ENCODE measurements at places on chromosomes 1 and 21.

DNA sequence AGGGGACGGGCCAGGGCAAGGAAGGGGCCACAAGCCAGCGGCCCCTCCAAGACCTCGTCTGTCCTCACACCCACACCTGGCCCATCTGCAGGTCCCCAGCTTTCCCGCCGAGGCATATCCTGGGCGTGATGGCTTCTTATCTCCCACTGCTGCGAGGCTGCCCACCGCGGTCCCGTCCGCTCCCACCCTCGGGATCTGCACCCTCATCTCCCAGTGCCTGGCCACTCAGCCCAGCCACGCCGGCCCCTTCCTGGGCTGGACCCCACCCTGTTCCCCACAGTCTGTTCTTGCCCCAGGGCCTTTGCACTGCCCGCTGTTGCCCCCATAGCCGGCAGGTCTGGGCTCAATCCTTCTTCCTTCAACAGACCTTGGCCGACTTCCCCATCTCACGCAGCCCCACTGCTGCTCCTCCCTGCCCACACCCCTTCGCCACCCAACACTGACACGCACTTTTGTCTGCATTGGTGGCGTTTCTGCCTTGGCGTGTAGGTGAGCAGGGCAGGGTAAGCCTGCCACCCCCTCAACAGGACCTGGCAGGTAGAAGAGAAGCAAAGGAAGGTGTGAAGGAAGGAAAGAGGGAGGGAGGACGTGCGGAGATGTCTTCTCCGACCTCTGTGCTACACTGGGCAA, 4.4 kb upstream of the TTC34 start:
- DNase-seq: no peak
- no peak overlapping the region for H3K4me3 ChIP-seq
- H3K4me1 ChIP-seq: peaks cover 6% of the 10 kb centered on the region
- H3K27me3 ChIP-seq: peaks cover 4% of the 10 kb centered on the region
- H3K27ac ChIP-seq: no peak overlapping the region

DNA sequence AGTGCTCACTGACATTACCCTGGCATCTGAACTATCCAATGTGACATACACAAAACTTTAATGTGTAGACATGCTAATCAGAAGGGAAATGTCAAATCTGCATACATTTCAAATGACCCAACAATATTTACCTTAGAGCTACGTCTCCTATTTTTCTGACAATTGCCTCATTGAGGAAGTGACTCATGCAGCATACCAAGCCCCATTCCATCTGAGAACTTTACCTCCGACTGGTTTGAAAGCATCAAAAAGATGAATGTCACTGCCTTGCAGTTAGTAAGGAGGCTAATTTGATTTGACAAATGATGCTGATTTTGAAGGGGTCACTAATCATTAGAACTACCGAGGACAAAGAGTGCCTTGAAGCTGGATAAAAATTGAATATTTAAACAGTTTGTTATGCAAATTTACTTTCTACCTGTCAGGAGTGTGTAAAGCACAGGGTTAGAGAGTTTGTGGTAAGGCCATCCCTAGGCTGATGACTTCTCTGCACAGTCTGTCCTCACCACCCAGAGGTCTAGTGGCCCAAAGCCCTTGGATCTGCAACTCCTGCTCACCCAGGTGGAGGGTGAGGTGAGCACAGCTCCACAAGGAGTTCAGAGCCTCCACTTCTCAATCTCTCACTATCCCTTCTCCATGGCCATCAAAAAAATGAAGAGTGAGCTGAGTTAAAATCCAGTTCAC, 500.3 kb upstream of the C1orf87 start:
- H3K4me1 ChIP-seq: no peaks in the 10 kb centered on the region
- H3K4me3 ChIP-seq: no peak overlapping the region
- H3K36me3 ChIP-seq: no peaks in the 10 kb centered on the region
- no peaks in the 10 kb centered on the region for H3K27me3 ChIP-seq
- no peak for DNase-seq
- H3K27ac ChIP-seq: no peak overlapping the region

GRCh38 chr1:226002667-226003501, 3.7 kb upstream of the SDE2 start:
- peak overlapping the region; percentile 40 for H3K27ac ChIP-seq
- no peaks in the 10 kb centered on the region for H3K36me3 ChIP-seq
- peaks cover 24% of the 10 kb centered on the region for H3K4me1 ChIP-seq
- DNase-seq: no peak
- no peaks in the 10 kb centered on the region for H3K27me3 ChIP-seq

DNA sequence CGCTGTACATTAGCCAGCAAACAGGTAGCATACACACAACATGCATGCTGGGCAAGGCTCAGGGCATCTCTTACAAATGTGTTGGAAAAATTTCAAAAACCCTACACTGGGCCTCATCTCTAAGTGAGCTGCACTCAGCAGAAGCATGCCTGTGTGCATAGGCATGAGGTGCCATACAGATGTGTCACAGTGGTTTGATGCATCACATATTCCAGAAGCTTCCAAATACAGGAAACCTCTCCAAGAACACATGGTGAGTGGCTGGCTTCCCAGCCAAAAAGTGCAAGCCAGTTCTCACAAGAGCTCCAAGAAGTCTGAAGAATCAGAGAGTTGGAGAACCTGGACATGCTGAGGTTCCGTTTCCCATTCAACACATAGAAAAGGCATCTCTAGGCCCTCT, 58.3 kb downstream of the CD46 start:
- H3K36me3 ChIP-seq: peaks cover 82% of the 10 kb centered on the region
- no peak overlapping the region for H3K4me3 ChIP-seq
- no peak for DNase-seq
- H3K27ac ChIP-seq: no peak overlapping the region
- H3K4me1 ChIP-seq: peaks cover 17% of the 10 kb centered on the region
- no peaks in the 10 kb centered on the region for H3K27me3 ChIP-seq

DNA sequence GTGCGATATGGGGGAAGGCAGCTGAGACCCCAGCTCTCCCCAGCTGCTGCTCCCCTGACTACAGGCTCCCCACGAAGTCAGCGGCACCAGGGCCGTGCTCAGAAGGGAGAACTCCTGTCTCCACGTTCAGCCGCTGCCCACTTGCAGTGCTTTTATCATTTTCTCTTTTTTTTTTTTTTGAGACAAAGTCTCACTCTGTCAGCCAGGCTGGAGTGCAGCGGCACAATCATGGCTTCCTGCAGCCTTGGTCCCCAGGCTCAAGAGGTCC, 933 bp upstream of the FTCD start:
- H3K27ac ChIP-seq: no peak overlapping the region
- H3K4me3 ChIP-seq: no peak overlapping the region
- no peaks in the 10 kb centered on the region for H3K4me1 ChIP-seq
- no peaks in the 10 kb centered on the region for H3K36me3 ChIP-seq
- no peak for DNase-seq

DNA sequence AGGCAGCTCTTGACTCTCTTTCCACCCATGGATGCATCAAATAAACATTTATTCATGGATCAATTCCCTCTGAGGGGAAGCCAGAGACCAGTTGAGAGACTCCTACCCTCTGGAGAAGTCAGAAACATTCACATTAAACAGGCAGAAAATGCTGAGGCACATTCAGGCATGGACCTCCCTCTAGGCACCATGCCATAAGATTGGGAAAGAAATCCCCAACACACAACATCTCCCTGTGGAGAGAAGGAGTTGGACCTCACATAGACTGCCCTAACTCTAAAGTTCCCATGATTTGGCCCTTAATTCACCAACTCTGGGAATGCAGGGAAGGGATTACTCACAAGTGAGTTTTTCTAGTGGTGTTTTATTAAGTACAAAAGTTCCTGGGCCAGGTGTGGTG, 415.3 kb upstream of the C1orf87 start:
- no peaks in the 10 kb centered on the region for H3K36me3 ChIP-seq
- H3K4me1 ChIP-seq: no peaks in the 10 kb centered on the region
- H3K27me3 ChIP-seq: no peaks in the 10 kb centered on the region
- DNase-seq: no peak
- H3K4me3 ChIP-seq: no peak overlapping the region

DNA sequence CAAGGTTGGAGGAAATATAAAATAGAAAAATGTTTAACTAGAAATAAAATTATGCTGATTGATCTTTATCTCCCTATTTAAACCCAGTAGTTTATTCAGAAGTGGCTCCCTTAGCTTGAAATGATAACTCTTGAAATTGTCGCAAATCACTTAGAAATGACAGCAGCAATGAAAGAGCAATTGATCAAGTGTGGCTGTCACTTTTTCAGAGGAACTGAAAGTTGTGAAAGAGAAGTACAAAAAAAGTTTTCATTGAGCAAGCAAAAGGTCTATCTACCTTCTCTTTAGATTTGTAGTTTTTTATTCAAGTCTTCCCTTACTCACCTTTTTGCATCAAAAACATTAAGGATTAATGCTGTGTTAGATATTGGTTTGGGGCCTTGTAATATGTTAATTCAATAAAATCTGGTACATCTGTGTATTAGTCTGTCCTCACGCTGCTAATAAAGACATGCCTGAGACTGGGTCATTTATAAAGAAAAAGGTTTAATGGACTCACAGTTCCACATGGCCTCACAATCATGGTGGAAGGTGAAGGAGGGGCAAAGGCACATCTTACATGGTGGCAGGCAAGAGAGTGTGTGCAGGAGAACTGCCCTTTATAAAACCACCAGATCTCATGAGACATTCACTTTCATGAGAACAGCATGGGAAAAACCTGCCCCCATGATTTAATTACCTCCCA, 48.3 kb downstream of the LRRC8C start:
- no peak for DNase-seq
- H3K4me3 ChIP-seq: no peak overlapping the region
- peaks cover 2% of the 10 kb centered on the region for H3K36me3 ChIP-seq
- no peak overlapping the region for H3K27ac ChIP-seq

DNA sequence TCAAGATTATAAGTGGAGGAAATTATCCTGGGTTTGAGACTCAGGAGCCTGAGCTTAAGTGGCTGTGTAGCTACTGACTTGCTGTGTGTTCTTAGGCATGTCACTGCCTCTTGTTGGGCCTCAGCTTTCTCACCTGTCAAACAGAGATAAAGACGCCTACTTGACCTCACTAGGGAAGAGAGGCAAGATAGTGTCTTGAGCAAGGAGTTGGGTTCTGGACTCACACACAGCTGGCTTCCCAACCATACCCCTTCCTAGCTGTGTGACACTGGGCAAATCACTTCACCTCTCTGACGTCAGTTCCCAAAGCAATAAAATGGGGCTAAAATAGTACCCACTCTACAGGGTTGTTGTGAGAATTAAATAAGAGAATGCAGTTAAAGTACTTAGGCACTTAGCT, 11.6 kb upstream of the EPB41 start:
- no peaks in the 10 kb centered on the region for H3K27me3 ChIP-seq
- no peak for DNase-seq
- no peak overlapping the region for H3K27ac ChIP-seq

DNA sequence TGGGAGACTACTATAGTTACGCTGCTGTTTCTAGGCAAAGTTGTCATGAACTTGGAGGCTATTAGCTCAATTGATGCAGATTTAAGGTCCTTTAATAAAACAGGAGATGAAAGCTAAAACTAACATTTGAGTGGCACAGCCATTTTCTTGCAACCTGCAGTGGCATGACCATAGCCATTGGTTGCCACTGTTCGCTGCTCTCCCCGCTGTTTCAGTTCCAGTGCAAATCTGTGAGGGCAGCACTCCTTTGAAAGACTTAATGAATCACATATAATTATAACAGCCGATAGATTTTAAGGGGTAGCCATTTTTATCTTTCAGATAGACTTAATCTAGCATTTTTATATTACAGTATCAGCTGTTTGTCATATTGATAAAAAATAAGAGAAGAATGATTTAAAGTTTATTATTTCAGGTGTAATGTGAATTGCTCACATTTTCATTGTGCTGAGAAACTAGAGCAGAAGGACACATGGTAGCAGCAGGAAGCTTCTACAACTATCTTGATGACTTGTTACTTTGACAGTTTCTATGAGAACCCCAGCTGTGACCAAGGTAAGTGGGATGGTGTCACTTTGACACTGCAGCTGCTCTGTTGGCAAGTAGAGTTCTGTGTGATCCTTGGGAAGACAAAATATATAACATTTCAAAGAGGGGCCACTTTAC, 203.7 kb downstream of the PLA2G4A start:
- no peaks in the 10 kb centered on the region for H3K36me3 ChIP-seq
- H3K4me1 ChIP-seq: no peaks in the 10 kb centered on the region
- H3K27me3 ChIP-seq: no peaks in the 10 kb centered on the region
- no peak overlapping the region for H3K27ac ChIP-seq
- DNase-seq: no peak

DNA sequence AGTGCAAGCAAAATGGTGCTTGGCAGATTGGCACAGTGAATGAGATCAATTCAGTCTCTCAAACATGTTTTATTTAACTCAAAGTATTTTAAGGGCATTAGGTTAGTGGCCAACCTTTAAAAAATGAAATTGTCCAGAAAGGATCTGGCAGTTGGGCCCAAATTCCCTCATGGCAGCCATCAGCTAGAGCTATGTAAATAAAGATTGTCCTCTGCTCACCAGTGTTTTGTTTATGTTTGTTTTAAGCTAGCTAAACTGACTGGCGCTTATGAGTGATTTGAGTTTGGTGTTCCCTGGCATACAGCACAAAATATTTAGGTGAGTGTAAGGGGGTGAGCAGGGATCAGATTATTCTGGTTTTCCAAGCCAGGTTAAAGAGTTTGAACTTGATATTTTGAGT, 18.1 kb downstream of the HDAC1 start:
- no peak for DNase-seq
- no peak overlapping the region for H3K4me3 ChIP-seq
- H3K4me1 ChIP-seq: peaks cover 5% of the 10 kb centered on the region
- H3K27ac ChIP-seq: no peak overlapping the region

GRCh38 chr1:160558660-160559380, 20.5 kb downstream of the CD84 start:
- H3K36me3 ChIP-seq: peaks cover 7% of the 10 kb centered on the region
- H3K4me3 ChIP-seq: peak overlapping the region; percentile 16

DNA sequence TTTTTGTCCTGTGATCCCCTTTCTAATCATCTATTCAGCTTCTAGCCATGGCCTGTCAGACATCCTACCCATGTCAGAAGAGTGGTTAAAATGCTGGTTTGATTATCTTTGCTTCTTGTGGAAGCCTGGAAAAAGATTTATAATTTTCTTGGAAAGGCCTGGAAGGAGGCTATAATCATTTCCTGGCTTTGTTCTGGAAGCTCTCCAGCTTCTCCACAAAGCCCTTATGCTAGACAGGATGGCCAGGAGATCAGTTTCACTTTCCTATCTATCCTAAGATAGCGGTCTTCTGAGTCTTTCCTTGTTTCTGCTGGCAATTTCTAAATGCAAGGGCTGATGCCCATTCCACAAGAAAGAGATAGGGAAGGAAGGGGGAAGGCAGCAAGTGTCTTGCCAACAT, 90.9 kb upstream of the SLC44A3 start:
- no peak overlapping the region for H3K27ac ChIP-seq
- H3K36me3 ChIP-seq: no peaks in the 10 kb centered on the region
- no peak for DNase-seq
- no peaks in the 10 kb centered on the region for H3K27me3 ChIP-seq

DNA sequence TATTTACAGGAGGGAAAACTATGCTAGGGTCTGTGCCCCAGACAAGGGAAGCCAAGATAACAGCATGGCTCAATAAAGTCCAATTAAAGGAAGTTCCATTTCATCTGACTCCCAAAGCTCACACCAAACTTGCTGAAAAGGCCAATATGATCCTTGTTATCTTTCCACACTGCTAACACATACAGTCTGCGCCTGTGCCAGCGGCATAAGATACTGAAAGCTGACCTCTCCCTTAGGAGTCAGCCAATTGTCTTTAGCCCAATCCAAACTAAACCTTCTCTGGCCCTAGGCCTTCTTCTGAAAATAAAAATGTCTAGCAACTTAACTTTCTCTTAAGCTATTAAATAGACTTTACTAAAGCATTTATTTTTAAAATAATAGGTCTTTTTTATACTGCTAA, 179.0 kb upstream of the PLD5 start:
- no peak overlapping the region for H3K4me3 ChIP-seq
- no peak for DNase-seq
- H3K4me1 ChIP-seq: no peaks in the 10 kb centered on the region

All from effector memory CD4-positive, alpha-beta T cell (primary cell).